ENCODE measurements at places on chromosomes 13 and 19.

DNA sequence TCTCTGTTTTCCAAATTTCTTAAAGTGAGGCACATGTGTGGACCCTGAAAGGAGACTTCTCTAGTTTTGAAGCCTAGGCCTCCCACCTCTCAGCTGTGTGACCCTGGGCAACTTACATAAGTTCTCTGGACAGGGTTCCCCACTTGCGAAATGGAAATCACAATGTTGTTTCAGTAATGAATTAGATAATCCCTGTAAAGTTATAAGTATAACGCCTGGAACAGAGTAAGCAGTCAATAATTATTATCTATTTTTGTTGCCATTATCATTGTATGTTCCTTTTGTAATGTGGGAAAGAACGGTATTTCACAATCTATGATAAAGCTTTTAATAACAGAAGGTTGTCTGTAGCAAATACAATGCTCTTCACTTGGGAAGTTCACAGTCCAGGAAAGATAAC, 437.3 kb upstream of the ZNF507 start:
- DNase-seq: no peak

DNA sequence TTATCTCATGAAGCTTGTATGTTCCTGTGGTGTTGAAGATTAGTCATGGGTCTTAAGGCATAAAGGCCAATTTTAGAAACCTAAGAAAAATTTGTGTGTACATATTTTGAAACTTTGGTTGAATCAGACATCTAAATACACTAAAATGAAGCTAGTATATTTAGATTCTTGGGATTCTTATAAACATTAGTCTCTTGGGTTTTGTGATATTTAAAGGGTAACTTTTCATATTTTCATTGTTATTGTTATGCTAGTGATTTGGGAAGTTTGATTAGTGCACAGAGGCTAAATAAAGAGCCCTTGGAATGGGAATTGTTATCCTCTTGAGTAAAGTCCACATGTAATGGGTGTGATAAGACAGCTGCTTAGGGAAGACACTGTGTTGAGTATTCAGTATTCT, 24.5 kb downstream of the UBA2 start:
- no peak for DNase-seq

- DNase-seq: no peak
These were observed 12.9 kb upstream of the RFXAP start for GRCh38 chr13:36806102-36806501.

- no peak for DNase-seq
These were observed 151.1 kb downstream of the KLF12 start for GRCh38 chr13:73983109-73983508.

- no peak for DNase-seq
These were observed 208.9 kb upstream of the SLC10A2 start for GRCh38 chr13:103275081-103275480.

DNA sequence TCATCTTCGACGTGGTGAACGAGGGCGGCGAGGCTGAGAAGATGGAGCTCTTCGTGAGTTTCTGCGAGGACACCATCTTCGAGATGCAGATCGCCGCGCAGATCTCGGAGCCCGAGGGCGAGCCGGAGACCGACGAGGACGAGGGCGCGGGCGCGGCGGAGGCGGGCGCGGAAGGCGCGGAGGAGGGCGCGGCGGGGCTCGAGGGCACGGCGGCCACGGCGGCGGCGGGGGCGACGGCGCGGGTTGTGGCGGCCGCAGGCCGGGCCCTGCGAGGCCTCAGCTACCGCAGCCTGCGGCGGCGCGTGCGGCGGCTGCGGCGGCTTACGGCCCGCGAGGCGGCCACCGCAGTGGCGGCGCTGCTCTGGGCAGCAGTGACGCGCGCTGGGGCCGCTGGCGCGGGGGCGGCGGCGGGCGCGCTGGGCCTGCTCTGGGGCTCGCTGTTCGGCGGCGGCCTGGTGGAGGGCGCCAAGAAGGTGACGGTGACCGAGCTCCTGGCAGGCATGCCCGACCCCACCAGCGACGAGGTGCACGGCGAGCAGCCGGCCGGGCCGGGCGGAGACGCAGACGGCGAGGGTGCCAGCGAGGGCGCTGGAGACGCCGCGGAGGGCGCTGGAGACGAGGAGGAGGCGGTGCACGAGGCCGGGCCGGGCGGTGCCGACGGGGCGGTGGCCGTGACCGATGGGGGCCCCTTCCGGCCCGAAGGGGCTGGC, 52.6 kb downstream of the MAP4K1 start:
- peak; percentile 82 for DNase-seq

DNA sequence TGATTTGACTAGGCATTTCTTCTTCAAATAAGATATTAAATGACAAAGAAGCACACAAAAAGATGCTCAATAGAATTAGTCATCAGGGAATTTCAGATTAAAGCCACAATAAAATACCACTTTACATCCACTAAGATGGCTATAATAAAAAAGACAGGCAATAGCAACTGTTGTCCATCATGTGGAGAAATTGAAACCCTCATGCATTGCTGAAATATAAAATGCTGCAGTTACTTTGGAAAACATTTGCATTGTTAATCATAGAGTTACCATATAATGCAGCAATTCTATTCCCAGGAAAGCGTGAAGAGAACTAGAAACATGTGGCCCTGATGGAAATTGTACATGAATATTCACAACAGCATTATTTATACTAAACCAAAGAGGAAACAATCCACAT, 605.5 kb upstream of the SLITRK1 start:
- DNase-seq: no peak

- peak; percentile 55 for DNase-seq
These were observed 52.0 kb downstream of the TDRD3 start for GRCh38 chr13:60448907-60449510.

GRCh38 chr19:10353793-10354391, 14.5 kb upstream of the ICAM3 start:
- peak; percentile 93 for DNase-seq

GRCh38 chr19:7194566-7194965, 99.6 kb downstream of the INSR start:
- no peak for DNase-seq
